AG09309 (cell line): ENCODE measurements at places on chromosomes 12 and 14.
A peak's percentile ranks its signal among the peaks of the same experiment; 100 is the strongest.

DNA sequence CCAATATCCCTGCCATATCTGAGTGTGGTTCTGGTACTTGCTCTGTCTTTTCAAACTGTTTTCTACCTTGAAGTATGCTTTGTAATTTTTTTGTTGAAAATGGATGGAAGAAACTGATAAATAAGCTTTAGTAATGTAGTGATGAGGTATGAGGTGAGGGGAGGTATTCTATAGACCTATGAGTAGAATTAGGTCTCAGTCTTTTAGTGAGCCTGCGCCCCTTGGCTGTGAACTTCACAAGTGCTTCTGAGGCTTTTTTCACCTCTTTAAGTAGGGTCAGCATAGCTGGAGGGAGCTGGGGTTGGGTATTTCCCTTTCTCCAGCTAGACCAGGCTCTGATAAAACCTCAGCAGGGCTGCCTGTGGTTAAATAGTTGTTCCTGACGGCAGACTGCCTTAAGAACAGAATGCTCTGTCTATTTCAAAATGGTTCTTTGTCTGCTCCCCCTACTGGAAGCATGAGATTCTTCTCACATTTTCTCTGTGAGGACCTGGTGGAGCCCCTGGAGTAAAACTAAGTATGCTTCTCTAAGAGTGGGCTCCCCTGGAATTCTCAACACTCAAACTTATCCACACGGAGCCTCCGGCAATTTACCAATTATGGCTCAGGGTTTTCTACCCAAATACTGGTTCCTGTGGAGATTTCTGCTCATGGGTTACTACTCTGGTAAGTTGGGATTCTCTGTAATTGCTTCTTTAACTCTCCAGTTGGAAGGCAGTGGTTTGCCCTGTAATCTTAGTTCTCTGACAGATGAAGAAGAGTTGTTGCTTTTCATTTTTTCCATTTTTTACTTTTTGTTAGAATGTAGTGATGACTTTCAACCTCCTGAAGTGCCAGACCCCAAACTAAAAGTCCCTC lies 13.1 kb downstream of the KRT5 start:
- peak; percentile 63 for DNase-seq

- DNase-seq, result peak; percentile 42
These were observed 60.8 kb upstream of the REP15 start for GRCh38 chr12:27635349-27635972.

- no peak for DNase-seq
These were observed 18.9 kb downstream of the USP15 start for GRCh38 chr12:62279058-62279457.

GRCh38 chr14:30211326-30211725 lies 283.7 kb upstream of the PRKD1 start:
- no peak for DNase-seq

GRCh38 chr14:90602088-90602687 lies 205.4 kb downstream of the CALM1 start:
- DNase-seq, result no peak

GRCh38 chr12:11486623-11487444 lies 91.5 kb upstream of the PRB2 start:
- DNase-seq, result peak; percentile 74

DNA sequence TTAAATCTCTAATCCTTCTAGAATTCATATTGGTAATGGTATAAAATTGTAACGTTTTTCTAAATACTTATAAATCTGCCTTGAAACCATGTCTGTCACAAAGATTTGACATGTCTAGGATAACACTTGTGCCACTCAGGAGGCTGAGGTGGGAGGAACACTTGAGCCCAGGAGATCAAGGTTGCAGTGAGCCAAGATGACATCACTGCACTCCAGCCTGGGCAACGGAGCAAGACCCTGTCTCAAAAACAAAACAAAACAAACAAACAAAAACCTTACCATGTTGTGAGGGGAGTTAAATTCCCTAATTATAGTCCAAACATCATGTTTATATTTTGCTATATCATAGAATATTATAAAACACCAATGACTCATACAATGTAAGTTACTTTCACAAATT lies 317.5 kb upstream of the SOX5 start:
- no peak for DNase-seq

DNA sequence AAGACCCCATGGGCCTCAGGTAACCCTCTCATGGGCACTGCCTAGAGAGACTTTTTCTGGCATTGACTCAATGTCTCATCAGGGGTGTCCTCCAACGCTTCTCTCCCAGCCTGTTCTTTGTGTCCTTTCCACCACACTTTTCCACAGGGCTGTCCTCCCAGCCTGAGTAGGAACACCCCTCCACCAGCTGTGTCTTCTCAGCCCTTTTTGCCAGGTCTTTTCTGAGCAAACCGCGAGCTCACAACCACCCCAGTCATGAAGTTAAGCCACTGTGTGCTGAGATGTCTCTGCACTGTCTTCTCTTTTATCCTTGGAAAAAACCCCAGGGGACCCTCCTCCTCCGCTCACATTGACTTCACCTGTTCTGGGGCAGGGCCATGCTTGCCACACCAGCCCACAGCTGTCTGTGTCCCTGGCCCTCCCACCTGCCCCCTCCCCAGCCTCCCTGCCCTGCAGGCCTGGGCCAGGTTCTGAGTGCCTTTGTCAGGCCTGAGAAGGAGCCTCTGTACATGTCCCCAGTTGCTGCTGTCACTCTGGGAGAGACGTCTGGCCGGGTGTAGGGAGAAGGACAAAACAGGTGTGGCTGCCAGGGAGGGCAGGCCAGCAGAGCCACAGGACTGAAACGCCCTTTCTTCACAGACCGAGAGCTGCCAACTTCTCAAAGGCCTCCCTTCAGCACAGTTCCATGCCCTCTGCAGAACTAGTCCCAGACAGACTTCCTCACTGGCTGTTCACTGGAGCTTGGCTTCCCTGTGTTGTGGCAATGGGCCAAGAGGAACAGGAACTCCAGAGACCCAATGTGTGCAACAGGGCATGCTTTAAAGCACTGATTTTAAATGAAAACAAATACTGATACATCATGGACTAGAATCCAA lies 50.5 kb upstream of the PNMA1 start:
- no peak for DNase-seq

DNA sequence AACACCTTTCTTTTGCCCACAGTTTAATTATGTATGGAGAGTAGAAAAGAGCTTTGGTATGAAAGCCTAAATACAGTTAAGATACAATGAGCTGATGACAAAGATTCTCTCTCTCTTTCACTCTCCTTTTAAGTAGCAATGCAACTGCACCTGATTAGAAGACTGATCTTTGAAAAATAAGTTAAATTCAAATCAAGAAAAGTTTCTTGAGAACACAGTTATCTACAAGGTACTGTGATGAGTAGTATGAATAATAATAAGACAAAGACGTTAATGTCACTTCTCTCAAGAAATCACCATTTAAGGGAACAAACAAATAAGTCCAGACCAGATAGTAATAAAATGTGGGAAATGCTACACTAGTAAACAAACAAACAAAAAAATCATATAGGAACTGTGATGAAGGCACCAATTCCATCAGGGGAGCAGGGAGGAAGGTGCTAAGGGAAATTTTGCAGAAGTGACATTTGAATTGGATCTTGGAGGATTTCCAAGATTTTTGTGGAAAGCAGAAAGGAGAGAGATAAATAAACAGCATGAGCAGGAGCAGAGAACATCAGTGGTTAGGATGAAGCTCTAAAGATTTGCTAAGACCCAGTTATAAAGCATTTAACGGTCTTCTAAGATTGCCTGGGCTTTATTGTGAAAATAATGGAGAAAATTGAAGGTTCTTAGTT lies 65.2 kb upstream of the STK38L start:
- no peak for DNase-seq

GRCh38 chr12:20120403-20120725 lies 248.0 kb upstream of the PDE3A start:
- DNase-seq, result no peak

GRCh38 chr12:4031703-4032291 lies 158.6 kb upstream of the PARP11 start:
- DNase-seq, result no peak

- DNase-seq, result no peak
These were observed 103.3 kb downstream of the C12orf75 start for GRCh38 chr12:105433804-105434203.

DNA sequence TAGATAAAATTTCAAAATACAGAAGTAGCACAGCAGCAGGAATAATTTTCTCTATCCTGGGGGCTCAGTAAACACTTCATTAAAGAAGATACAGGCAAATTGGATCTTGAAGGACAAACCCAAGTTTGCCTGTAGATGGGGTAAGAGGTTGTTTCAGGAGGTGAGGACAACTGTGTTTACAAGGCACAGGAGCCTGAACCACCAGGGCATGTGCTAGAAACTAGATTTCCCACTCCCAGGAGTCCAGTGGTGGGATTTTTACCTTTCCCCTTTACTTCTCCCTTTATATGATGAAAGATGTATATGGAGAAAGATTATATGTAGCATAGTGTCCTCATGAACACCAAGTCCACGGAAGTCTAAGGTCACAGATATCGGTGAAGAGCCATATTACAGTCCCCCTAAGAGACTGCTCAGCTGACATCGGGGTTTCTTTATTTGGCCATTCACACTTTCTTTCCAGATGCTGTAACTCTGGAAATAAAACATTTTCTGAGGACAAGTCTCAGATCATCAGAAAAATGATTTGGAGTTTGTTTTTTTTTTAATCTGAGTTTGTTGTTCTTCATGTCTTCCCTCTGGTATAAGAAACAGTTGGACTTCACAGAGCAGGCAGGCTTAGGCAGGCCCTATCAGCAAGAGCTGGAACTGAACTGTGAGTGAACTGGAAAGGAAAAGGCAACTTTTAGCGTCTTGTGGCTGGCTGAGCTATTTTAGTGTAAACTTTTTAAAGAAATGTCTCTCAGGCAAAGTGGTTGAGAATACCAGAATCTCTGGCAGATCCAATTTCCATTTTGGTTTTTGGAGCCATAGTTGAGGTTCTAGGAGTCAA lies 8.0 kb upstream of the EVL start:
- no peak for DNase-seq

- DNase-seq, result no peak
These were observed at the start of gene IL23A for GRCh38 chr12:56338308-56339157. Gene IL23A, plus strand, starts transcription at chr12:56338884. Its CDS starts 161 bp downstream, at chr12:56339045.
